ENCODE measurements at places on chromosomes 7 and 10.

DNA sequence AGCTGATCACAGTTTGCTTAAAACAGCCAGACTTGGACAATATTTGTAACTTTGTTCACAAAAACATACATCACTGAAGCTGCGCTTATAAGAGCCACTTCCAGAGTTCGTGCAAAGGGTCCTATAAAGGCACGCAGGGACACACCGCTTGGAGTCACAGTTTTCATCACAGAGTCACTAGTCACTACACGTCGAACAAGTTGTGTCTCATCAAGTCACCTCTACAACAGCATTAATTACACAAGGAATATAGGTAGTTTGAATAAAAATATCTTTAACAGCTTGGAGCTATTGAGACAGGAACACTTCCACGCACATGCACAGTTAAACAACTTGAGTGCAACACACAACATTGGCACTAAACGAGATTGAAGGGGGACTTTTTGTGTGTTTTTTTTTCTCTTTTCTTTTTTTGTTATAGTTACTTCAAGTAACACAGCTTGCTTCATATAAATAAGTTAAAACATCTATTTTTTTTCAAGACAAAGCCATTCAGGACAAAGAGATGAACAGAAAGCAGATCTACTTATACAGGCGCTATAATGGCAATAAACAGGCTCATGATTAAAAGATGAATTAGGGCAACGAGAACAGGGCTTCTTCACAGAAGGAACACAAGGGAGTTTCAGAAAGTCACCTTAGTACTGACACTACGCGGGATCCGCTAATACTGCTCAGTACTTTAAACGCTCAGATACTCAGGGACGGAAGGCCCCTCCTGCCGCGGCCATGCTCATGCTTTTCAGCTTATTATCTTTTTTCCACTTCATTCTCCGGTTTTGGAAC lies 2.2 kb downstream of the HOXA5 start:
- no peak for DNase-seq

GRCh38 chr7:50687575-50688225 lies 95.0 kb downstream of the GRB10 start:
- no peak for DNase-seq

- DNase-seq: no peak
Measured at GRCh38 chr7:101622609-101623173, 6.4 kb downstream of the MYL10 start.

DNA sequence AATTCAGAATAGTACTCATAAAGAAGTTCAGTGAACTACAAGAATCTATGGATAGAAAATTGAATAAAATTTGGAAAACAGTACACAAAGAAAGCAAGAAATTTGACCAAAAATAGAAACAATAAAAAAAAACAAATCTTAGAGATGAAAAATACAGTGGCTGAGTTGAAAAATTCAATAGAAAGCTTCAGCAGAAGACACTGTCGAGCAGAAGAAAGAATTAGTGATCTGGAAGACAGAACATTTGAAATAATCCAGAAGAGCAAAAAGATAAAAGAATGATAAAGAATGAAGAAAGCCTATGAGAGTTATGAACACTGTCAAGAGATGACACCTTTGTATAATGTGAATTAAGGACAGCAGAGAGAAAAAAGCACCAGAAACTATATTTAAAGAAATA lies 480.6 kb downstream of the SDK1 start:
- DNase-seq: no peak

GRCh38 chr10:27399871-27400270 lies 104.2 kb upstream of the RAB18 start:
- peak; percentile 40 for DNase-seq

- DNase-seq: no peak
Measured at GRCh38 chr10:71218046-71218650, 5.8 kb downstream of the UNC5B start.

DNA sequence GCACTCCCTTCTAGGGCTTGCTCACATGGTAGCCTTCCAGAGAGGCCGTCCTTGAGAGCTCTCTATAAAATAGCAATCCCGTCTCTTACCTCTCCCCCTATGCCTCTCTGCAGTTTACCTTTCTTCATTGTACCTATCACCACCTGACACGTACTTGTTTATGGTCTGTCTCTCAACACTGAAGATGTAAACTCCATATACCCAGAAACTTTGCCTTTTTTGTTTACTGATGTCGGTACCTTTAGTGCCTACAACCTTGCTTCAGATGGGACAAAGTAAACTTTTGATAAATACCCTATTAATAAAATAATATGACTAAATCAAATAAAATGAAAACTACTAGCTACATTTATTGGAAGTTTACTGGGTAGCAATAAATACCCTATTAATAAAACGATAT lies 220.6 kb downstream of the GPAM start:
- no peak for DNase-seq

DNA sequence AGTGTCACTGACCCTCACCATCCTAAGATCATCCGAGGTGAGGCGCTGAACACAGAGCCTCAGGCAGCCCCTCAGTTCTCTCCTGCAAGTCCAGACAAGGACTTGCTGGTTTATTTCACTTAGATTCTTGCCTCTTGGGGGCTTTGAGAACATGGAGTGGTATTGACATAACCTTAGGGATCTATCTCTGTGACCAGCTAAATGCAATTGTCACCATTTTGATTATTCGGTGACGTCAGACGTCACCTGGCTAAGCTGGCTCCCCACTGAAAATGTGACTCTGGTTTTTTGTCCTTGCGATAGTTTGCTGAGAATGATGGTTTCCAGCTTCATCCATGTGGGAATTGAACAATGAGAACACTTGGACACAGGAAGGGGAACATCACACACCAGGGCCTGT lies 49.2 kb upstream of the SFMBT2 start:
- no peak for DNase-seq

DNA sequence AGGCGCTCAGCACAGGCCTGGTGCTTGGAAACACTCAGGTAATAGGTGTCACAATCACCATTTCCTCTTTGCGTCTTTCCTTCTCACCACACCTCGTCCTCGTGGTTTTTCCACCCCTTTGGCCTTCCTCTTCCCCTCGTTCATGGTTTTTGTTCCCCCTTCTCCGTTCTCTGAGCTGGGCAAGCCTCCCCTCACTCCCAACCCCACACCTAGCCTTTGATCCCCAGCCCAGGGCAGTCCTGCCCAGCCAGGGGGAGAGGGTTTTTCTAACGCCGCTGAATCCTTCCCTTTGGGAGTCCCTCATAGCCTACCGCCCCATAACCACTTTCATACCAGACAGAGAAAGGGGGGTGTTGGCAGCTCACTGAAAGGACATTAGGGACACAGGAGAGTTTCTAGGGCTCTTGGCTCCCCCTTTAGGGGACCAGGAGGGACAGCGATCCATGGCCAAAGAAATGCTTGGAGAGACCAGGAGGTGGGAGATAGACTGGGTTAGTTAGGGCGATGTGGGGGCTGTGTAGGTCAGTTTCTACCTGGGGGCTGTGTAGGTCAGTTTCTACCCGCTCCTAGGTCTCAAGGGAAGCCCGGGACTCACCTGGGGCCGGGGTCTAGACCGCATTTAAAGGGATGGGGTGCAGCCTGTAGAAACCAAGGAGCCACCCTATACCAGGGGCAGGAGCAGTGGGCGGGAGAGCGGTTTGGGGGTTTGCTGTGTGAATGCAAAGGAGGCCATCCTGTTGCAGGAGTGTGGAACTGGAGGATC lies 1.4 kb downstream of the EPHB4 start:
- no peak for DNase-seq

GRCh38 chr10:61342858-61343572 lies 110.2 kb downstream of the TMEM26 start:
- no peak for DNase-seq

GRCh38 chr7:39294022-39294421 lies 272.2 kb upstream of the YAE1 start:
- DNase-seq: no peak

GRCh38 chr10:90171014-90171722 lies 469.8 kb downstream of the KIF20B start:
- no peak for DNase-seq

DNA sequence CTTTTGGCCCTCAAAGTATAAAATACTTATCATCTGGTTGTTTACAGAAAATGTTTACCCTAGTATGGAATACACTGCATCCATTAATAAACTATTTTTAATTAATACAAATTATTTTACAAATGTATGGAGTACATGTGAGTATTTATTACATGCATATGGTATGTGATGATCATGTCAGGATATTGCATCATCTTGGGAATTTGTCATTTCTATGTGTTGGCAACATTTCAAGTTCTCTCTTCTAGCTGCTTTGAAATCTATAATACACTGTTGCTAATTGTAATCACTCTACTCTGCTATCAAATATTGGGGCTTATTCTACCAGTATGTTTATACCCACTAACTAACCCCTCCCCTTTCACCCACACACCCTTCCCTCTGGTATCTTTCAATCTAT lies 103.9 kb upstream of the THSD7A start:
- DNase-seq: no peak

GRCh38 chr10:61897671-61898434 lies 3.6 kb upstream of the ARID5B start:
- peak; percentile 48 for DNase-seq

DNA sequence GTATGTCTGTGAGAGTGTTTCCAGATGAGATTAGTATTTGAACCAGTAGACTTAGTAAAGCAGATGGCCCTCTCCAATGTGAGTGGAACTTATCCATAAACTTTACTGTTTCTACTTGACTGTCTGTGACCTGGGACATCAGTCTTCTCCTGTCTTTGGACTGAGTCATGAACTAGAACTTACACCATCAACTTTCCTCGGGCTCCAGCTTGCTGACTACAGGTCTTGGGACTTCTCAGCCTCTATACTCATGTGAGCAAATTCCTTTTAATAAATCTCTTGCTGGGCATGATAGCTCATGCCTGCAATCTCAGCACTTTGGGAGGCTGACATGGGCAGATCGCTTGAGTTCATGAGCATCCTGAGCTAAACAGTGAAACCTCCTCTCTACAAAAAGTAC lies 25.7 kb upstream of the WAPL start:
- DNase-seq: no peak

GRCh38 chr10:50882540-50882983 lies 2.9 kb downstream of the A1CF start:
- DNase-seq: no peak

- DNase-seq: no peak
Measured at GRCh38 chr7:11236680-11237079, 263.0 kb downstream of the PHF14 start.

DNA sequence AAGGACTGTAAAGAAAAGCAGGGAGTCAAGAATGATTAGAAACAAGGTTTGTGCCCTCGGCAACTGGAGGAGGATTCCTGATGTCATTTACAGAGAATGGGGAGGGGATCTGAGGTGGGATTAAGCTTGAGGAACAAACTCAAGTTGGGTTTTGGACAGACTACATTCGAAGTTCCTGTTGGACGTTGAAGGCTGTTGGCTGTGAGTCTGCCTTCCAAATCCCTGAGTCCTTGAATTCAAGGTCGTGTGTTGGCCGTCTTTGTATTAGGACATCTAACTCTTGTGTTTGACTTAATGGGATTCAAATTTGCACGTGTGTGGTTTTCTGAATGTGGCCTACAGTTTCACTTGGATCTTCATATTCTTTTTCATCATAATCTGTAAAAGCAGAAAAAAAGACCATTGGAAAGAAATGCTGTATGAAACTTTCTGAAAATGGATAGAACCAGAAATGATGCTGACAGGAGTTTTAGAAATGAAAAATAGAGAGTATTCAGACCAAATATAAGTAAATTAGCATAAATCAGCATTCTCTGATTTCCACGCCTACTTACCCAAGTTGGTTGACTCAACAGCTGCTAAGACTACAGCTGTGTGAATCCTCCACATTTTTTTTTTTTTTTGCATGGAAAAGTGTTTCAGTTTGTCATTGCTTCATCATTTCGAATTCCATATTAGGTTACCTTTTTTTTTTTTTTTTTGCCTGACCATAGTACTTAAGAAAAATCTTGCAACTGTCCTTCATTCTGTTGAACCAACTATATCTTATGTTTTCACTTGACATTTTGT lies 94.8 kb downstream of the KIAA1217 start:
- no peak for DNase-seq

DNA sequence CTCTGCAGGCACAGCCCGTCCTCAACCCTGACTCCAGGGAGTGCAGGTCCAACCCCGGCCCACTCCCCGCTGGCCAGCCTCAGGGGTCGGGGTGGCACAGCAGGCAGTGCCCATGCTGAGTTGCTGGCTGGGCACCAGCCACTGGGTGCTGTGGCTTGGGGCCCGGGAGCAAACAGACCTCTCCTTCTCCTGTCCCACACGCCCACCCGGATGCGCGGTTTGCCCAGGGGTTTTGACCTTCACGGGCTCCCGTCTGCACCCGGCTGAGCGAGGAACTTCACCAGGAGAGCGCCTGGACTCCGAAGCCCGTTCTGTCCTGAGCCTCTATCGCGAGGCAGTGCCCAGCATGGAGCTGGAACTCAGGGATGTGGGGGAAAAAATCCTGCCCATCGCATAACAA lies 2.6 kb upstream of the GRIFIN start:
- DNase-seq: no peak

DNA sequence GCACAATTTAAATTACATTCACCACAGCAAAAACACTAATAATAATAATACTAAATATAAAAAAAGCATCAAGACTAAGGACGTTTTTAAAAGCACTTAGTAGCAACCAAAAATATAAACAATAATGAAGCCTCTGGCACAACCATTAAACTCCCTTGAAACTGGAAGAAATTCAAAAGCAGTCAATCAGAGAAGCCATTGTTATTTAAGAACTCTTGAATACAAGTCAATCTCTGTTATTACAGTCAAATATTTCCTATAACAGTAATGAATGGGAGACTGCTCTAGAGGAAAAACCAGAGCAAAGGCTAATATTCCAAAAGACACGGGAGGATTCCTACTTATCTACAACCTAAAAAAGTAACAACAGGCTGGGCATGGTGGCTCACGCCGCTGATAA lies 164.2 kb downstream of the KMT2E start:
- no peak for DNase-seq

- DNase-seq: no peak
Measured at GRCh38 chr10:49579621-49580020, 30.5 kb upstream of the SLC18A3 start.

All from inflammatory macrophage treated with lipopolysaccharide for 1 hour (primary cell).